ENCODE measurements at places on chromosomes 3 and 15.

- peak; percentile 93 for DNase-seq
These were observed 38.4 kb downstream of the PCOLCE2 start for GRCh38 chr3:142850395-142851023.

DNA sequence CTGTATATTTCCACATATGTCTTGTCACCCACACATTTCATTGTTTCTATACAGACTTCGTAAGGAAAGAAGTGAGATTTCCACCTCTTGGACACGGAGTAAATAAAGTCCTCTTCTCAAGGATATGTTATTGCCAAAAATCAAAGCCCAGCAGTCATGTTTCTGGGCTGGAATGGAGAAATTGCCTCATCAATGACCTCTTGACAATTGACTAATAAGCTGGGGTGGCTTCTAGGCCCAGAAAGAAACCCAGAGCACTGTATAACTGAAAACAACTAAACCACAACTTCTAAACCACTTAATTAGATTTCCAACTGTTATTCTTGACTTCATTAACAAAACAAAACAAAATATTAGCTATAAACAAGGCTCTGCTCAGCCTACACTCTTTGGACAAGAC, 56.4 kb upstream of the SLC24A5 start:
- no peak for DNase-seq

DNA sequence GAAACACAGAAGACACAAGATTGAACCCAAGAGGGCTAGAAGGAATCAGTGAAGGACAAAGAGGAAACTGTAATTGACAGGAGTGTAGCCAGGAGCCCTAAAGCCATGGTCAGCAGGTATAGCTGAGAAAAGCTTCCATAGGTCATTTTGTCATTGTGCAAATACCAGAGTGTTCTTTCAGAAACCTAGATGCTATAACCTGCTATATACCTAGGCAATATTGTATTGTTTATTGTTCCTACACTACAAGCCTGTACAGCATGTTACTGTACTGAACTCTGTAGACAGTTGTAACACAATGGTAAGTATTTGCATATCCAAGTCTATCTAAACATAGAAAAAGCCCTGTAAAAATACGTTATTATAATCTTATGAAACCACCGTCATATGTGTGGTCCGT, 119.3 kb upstream of the LRRFIP2 start:
- DNase-seq, result no peak

DNA sequence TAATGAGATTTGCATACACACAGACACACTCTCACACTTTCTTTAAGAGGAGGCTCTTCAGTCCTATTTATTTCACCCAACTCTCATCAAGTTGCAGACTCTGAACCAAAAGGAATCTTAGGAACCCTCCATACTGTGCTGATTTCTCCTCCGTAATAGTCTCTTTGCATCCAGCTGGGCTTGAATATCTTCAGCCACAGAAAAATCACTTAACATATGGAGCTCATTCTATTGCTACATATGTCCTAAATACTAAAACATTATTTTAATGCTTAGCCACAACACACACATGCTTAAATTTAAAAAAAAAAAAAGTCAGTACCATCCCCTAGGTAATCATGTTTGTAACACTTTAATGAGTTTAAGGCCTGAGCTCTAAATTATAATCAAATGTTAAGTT, 287.5 kb upstream of the CNTN6 start:
- no peak for DNase-seq

GRCh38 chr15:45319472-45320214, 58.7 kb downstream of the GATM start:
- no peak for DNase-seq

GRCh38 chr3:64449026-64449425, 223.8 kb upstream of the PRICKLE2 start:
- DNase-seq, result no peak

DNA sequence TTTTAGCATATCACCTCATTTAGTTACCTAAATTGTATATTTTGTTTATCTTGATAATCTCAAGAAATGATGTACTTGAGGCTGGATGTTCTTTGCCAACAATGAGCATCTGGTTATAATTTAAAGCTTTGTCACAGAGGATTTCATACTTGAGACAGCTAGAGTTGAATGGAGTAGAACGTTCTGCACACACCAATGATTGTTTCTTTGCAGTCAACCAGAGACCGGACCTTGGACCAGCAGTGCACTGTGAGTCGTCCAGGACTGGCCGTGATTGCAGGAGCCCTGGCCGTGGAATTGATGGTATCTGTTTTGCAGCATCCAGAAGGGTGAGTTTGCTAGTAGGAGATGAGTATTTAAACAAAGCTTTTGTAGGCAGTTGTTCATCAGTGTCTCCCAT, 90.4 kb downstream of the ATG7 start:
- peak; percentile 48 for DNase-seq

DNA sequence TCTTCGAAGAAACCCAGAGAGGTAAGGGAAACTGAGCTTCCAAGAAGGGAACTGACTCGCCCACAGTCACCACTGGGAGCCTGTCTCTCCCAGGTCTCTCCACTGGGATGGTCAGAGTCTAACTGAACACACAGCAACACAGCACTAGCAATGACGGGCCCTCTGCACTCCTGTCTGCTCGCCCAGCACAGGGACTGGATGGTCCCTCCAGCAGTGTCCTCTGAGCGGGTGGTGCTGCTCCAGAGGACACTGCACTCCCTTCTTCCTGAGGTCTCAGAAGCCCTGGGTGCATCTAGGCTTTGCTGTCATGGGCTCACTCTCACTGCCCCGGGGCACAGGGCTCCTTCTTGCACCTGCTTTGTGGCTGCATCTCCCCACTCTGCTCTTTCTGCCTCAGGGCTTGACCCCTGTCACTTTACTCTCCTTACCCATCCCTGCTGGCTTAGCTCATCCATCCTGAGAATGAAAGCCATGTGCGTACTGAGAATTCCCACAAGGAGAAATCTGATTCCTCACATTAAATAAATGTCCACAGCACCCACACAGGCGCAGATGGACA, 356.6 kb downstream of the GABRG3 start:
- no peak for DNase-seq

DNA sequence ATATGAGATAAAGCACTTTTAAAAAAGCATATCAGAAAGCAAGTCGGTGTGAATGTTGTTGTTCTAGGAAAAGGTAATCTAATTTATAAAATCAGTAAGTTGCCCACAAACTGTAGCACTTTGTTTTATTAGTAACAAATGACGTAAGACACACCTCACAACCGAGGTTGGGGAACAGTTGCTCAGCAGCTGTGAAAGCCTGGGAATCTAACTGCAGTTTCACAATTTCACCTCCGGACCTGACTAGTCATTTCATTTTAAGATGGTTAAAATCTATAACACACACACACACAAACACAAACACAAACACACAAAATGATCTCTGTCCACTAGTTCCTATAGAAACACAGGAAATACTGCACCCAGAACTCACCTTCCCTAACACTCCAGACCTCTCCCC, 406.7 kb upstream of the NR2F2 start:
- DNase-seq, result no peak

- no peak for DNase-seq
These were observed 14.1 kb downstream of the GPD1L start for GRCh38 chr3:32120471-32120870.

DNA sequence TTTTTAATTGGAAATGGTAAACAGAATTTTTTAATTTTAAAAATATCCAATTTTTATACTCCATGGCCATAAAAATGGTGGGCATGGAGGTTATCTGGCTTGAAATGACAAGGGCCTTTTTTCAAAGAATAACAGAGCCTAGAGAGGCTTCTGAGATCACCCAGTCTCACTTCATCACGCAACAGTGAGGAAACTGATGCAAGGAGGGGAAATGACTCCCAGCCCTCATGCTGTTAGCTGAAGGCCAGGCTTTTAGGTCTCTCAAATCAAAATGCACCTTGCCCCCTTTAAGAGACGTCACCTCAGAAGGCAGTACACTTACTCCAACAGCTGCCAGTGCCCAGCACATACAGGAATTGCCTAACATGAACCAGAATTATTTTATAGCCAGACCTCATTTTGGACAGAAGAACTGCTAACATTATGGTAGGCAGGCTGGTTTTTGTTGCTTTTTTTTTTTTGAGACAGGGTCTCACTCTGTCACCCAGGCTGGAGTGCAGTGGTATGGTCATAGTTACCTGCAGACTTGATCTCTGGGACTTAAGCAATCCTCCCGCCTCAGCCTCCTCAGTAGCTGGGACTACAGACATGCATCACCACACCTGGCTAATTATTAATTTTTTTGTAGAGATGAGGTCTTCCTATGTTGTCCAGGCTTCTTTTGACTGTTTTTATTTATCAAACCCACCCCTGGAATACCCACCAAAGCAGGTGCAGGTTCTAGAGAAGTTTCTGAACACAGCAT, 9.1 kb downstream of the RAB43 start:
- DNase-seq, result peak; percentile 75

GRCh38 chr3:162224746-162225145, 728.1 kb downstream of the OTOL1 start:
- no peak for DNase-seq

DNA sequence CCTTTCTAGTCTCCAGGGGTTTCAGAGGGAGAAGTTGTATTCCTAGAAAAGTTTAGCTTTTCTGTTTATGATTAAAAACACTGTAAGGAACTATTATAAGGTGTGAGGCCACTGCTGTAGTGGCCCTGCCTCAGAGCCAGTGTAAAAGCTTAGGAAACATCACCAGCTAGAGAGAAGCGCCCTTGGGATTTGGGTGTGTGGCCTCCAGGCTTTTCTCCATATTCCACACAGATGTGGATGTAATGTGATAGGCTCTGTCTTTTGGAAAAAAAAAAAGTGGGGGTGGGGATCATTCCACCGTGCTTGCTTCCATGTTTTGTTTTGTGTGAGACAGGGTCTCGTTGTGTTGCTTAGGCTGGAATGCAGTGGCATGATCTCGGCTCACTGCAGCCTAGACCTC, 13.9 kb downstream of the SEC61A1 start:
- peak; percentile 53 for DNase-seq

GRCh38 chr15:44811337-44811736, 75.0 kb downstream of the TRIM69 start:
- DNase-seq, result no peak

GRCh38 chr15:42826251-42826890, 89.4 kb upstream of the CDAN1 start:
- DNase-seq, result no peak

DNA sequence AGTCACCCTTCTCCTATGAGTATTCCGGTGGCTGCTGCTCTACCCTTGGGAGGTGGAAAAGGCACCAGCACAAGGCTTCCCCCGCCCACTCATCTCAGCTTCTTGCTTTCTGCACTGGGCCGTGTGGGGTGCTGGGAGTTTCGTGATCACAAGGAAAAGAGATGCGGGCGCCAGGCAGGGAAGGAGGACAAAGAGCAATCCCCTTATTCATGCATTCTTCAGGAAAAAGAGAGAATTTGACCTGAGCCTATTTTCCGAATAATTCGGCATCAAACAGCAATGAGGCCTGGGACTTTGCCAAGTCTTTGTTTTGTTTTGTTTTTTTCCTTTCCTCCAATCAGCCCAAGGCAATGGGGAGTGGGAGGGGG, 102.2 kb upstream of the LPP start:
- DNase-seq, result no peak

- DNase-seq, result no peak
These were observed 127.2 kb downstream of the NFKBIZ start for GRCh38 chr3:101976473-101976872.

GRCh38 chr15:85615930-85616329, 178.8 kb downstream of the KLHL25 start:
- DNase-seq, result peak; percentile 62

- no peak for DNase-seq
These were observed 539.2 kb downstream of the VGLL3 start for GRCh38 chr3:86451749-86452148.
